Fibroblast of skin of left biceps (primary cell): ENCODE measurements at places on chromosomes 2 and 18.

DNA sequence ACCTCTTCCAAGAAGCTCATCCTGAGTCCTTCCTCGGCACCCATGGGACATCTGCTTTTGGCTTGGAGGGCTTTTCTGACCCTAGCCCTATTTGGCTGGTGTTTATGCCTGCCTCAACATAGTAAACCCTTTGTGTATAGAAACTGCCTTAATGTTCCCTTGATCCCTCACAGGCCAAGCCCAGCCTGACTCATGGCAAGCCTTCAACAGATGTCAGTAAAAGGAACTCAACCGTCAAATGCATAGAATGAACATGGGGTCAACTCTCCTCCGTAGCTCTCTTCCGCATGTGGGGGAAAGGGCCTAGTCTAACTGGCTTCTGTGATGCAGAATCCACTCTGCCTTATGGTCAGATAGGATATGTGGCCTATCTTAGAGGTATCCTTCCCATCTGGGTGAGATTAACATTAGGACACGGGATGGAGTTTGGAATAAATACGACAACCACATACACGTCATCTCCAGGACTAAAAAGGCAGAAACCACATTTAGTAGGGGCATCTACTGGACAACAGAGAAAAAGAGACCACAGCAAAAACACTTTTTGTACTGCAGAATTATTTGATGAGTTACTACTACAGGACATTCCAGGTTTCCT lies 2.5 kb upstream of the NPAS2 start:
- no peak for DNase-seq

- DNase-seq: no peak
Measured at GRCh38 chr18:23945416-23946079, 69.0 kb upstream of the TTC39C start.

GRCh38 chr18:53567929-53568574 lies 656.4 kb downstream of the MBD2 start:
- peak; percentile 7 for DNase-seq

DNA sequence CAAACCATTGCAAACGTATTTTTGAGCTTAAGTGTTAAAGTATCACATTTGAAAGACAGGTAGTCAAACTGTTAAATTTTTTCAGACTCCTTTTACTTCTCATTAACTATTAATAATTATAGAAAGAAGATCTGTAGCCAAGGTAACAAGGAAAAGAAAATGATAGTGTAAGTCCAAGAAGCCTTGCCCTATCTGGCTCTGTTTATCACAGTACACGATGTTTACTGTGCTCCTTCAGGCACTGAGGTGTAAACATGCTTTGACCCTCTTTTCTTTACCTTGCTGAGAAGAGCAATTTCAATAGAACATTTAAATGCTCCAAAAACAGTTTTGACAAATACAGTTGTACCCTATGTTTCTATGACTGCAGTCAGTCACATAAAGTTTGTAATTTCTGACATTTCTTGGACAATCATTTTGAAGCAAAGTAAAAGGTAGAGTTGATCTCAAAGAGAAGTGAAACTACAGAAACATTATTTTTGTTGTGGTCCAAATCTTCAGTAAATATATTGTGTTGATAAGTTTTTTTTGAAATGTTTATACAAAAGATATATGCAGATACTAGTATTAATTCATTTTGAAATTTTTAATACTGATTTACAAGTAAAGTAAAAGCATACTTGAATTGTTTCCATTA lies 152.6 kb upstream of the KYNU start:
- DNase-seq: no peak

DNA sequence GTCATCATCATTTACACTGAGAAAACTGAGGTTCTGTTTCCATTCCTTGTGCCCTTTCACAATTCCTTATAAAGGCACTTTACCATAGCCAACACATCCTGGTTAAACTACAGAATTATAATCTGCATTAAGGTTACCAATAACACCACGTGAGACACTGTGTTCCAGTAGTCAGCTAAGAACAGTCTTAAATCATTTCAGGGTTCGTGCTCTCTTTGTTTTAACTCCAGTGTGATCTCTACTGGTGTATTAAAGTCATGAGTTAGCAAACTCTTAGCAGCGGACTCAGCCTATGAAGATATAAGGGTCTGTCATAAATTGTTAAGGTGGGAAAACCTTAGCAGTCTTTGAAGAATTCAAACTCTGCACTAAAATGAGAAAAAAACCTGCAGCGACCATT lies 53.0 kb downstream of the TCF4 start:
- no peak for DNase-seq

DNA sequence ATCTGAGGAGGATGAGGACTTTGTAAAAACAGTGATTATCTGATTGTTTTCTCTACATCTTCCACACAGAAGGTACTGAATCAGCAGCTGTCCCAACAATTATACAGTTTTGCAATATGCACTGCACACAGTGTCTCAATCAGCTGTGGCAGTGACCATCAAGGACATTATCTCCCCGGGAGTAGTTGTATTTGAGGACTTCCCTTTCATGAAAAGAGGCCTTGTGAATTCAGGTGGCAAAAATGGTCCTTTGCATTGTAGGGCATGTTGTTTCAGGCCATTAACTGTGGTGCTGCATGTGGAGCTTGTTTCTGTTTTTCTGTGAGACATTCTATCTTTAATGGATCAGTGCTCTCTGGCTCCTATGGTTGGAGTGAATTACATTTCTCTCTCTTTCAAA lies 779.4 kb upstream of the FSHR start:
- DNase-seq: no peak

- no peak for DNase-seq
Measured at GRCh38 chr2:185128346-185128745, 530.0 kb downstream of the ZNF804A start.

- peak; percentile 66 for DNase-seq
Measured at GRCh38 chr2:109324861-109325260, 195.9 kb downstream of the SH3RF3 start.

- no peak for DNase-seq
Measured at GRCh38 chr2:46574457-46575355, 95.3 kb downstream of the TMEM247 start.

- DNase-seq: no peak
Measured at GRCh38 chr2:33425586-33426031, 50.8 kb upstream of the RASGRP3 start.

DNA sequence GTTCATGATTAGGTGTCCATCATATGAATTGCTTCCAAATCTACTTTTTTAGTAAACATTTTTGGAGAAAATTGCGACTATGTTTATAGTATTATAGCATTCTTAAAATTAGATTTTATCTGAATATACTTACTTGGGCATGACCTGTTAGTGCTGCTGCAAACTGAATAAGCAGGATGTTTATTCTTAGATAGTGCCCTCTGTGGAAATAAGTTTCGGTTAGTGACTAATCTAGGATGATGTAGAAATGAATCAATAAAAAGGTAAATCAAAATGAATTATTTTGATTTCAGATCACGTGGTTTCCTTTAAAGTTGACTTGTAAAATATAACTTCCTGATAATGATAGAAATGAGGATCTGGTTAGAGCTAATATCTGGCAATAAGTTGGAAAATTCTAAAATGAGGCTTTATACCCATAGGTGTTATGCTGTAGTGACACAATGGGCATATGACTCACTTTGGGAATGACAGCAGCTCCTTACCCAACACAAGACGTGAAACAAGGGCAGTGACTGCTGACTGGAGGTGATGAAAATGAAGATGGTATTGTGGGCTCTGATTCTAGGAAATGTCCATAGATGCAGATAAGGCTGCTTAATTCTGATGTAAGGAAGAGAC lies 165.8 kb upstream of the TCF4 start:
- no peak for DNase-seq

DNA sequence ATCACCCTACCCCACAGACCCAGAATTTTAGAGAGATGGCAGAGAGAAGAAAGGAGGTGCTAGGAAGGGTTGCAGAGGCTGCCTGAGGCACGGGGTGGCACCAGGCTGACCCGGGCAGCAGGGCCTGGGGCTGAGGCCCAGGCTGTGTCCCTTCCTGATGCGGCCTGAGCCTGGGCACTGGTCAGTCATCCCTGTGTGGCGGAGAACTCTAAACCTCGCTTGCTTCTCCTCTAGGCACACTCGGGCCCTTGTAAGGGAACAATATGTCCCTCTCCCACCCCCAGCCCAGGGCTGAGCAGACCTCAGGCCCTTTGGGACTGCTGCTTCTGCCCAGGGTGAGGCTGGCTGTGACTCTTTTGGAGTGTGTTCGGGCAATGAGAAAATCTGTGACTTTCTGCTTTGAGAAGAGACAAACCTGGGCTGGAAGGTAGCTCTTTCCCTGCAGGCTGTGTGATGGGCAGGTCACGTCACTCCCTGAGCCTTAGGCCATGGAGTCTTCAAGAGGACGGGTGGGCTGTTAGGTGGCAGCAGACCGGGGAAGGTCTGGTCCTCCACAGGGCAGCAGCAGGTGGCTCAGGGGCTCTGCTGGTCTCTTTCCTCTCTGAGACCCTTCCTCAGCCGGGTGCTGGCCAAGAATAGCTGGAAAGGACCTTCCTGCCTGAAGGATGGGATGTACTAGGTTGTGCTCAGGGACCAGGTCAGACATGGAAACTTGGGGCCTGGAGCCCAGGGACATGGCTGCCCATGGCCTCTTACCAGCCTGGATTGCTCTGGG lies 96.8 kb downstream of the GLI2 start:
- DNase-seq: no peak

GRCh38 chr2:237704501-237705434 lies 77.4 kb downstream of the LRRFIP1 start:
- no peak for DNase-seq

DNA sequence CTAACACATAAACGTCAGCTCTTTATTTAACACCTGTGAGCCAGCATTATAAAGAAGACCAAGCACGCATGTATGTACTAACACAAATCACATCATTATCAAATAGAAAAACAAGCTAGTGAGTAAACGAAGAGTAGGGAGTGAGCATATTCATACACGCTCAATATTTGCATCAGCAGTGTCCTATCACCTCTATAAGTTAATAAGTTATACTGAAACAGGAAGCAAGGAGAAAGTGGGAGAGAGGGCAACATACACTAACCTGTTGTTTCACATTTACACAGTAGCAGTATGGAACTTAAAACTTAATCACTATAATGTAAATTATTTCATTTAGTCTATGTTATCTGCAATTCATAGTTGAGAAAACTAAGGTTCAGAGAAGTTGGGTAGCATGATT lies 321.5 kb upstream of the TANK start:
- no peak for DNase-seq

DNA sequence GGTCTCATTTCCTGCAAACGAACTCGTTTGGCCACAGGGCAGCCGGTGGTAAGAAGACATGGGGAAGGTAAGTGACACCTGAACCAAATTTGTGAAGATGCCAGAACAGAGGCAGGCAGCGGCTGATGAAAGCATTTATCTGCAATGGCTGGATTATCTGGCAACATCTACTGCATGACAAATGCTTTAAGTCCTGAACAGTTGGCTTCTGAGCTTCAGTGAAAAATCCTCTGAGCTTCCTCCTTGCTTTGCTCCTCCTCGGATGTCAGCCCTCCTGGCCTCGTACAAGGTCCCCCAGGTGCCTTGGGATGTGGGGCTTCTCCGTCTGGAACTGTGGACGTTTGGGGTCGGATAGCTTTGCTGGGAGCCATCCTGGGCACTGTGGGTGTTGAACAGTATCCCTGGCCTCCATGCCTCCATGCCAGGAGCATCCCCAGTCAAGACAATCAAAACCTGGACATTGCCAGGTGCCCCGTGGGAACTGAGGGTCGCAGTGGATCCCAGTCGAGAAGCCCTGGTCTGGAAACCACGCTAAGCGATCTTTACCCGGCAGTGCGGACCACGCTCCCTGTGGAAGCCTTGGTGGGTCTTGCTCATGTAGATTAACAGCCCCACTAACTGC lies 49.3 kb downstream of the KCNG2 start:
- DNase-seq: no peak

- no peak for DNase-seq
Measured at GRCh38 chr2:60675301-60675700, 80.8 kb upstream of the PAPOLG start.

- DNase-seq: no peak
Measured at GRCh38 chr2:96470109-96470508, 35.0 kb downstream of the NEURL3 start.

DNA sequence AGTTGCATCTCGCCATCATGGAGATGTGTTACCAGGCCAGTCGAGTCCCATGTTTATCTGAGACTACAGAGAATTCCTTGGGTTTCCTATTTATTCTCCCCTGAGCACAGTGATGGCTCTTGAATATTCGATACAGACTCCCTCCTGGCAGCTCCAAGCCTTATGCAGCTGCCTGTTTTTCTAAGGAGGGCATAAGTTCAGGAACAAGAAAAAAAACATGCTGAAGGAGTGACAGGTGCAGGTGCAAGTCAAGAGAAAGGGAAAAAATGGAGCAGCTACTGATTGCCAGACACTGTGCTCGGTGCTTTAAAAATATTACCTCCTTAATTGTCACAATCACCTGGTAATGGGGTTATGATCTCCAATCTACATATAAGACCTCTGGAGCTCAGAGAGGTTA lies 177.2 kb upstream of the DPP10 start:
- DNase-seq: no peak

DNA sequence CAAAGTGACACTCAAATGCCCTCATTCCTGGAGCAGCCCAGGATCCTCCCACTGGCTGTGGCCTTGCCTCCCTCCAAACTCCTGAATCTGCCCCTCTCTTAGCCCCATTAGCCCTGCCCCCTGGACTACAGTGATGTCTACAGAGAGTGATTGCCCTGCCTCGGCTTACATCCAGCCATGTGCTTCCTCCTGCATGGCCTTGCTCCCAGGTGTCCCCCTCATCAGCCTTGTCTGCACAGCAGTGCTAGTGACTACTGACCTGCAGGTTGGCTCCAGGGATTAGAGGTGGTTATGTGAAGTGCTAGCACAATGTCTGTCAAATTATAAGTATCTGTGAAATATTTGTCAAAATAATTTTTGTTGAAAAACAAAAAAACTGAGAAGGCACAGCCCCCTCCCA lies 259.1 kb upstream of the MYT1L start:
- no peak for DNase-seq

- DNase-seq: no peak
Measured at GRCh38 chr2:112884869-112885505, 26.0 kb upstream of the IL37 start.

- no peak for DNase-seq
Measured at GRCh38 chr2:46461709-46462171, 17.6 kb upstream of the TMEM247 start.

GRCh38 chr2:86788881-86789686 lies 1.6 kb downstream of the CD8A start:
- no peak for DNase-seq

DNA sequence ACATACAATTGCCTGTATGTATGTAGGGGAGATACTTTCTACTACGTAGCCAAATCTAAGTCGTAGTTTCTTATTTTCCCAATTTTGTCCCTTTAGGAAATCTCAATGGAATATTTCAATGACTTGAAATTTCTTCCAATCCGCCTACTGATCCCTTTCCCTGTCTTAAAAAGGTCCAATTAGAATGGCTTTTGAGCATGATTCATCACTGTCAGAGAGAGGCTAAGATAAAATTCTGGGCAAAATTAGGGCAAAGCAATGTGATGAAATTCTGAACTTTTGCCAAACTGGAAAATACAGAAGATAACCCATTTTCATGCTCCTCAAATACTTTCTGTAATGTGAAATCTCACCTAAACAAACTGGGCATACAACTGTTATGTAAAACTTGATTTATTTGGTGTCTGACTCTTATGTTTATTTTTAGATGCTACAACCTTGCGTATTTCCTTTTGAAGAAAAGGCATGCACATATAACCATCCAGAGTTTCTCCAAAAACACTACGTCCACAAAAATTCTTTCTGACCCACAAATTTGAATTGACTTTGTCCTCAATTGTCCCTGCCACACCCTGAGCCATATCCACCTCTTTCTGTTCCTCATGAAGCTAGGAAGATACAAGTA lies 147.1 kb downstream of the IKZF2 start:
- DNase-seq: no peak
